ENCODE measurements at places on chromosomes 12 and 14.

- peak; percentile 69 for DNase-seq
Measured at GRCh38 chr12:122421187-122421820, 1.2 kb downstream of the CLIP1 start.

DNA sequence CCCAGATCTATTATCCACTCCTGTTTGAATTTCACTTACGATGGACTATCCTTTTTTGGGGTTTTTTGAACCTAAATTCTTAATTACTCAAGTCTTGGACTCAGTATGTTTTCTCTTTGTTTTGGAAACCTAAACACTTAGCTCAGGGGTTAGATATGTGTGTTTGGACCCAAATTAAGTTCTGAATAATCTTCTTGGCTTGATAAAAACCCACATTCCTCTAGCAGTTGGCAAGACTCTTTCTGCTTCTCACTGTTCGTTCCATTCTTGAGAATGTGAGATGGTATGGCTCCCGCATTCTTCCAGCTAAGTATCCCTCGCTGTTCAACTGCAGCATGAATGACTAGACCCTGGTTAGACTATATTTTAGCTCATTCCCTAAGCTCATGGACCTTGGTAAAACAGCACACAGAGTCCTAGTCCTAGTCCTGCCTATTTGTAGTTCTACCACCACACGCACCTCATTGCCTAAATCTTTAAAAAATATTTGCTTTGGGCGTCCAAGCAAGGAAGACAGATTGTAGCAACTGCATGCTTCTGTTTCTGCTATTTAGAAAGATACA lies 860.0 kb downstream of the RPS29 start:
- no peak for DNase-seq

DNA sequence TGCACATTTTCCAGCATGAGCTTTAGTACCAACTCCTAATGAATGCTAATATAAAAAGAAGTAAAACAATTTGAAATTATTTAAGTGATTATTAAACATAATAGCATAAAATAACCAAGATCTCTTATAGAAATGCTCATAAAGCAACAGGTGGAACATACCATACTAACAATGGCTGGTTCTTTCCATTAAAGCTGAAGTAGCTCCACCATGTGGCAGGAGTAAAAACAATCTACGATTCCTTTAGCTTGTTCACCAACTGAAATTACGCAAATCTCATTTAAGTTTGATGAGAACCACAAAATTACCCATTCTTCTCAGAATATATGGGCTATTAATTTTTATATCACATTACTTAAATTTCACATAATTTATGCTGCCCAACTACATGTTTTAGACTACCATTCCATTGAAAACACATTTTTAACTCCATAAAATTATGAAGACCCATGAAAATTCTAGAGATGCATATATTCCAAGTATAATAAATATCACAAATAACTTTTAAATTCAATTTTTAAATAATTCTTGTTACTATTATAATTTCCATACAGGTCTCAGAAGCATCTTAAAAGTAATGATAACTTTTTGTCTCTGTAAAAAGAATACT lies 213.6 kb downstream of the DAD1 start:
- DNase-seq = peak; percentile 61

GRCh38 chr12:26128168-26128567 lies 3.3 kb upstream of the BHLHE41 start:
- no peak for DNase-seq

- no peak for DNase-seq
Measured at GRCh38 chr12:5456030-5456429, 24.1 kb downstream of the NTF3 start.

GRCh38 chr12:41683513-41684240 lies 461.0 kb downstream of the GXYLT1 start:
- no peak for DNase-seq

DNA sequence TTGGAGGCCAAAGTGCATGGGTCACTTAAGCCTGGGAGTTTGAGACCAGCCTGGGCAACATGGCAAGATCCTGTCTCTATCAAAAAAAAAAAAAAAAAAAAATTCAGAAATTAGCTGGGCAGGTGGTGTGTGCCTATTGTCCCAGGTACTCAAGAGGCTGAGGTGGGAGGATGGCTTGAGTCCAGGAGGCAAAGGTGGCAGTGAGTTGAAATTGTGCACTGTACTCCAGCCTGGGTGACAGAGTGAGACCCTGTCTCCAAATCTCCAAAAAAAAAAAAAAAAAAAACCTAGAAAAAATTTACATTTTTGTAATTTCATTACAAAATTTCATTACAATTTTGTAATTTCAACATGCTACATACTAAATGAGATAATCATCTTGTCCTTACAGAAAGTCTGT lies 42.7 kb downstream of the SYNE2 start:
- DNase-seq = no peak

DNA sequence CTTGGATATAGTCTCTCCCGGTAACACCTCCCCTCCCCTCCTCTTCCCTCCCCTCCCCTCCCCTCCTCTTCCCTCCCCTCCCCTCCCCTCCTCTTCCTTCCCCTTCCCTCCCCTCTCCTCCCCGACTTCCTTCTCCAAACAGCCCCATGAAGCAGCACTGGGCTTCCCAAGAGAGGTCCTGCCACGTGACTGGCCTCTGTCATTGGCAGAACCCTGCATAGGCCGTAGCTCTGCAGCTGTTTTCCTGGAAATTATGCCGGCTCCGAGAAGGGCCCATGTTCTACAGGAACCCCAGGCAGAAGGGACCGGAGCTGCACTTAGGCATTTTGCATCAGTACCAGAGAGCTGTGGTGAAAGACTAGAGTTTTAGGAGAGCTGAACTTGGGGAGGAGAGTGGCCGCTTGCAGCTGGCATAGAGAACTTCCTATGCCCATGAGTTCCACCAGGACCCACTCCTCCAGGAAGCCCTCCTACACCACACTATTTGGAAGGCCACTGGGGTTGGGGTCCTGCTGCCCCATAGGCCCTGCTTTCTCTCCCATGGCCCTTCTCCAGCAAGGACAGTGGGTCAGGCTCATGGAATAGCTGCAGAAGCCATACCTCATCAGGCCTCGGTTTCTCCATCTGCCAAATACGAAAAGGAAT lies 5.1 kb upstream of the TNFAIP2 start:
- peak; percentile 37 for DNase-seq

DNA sequence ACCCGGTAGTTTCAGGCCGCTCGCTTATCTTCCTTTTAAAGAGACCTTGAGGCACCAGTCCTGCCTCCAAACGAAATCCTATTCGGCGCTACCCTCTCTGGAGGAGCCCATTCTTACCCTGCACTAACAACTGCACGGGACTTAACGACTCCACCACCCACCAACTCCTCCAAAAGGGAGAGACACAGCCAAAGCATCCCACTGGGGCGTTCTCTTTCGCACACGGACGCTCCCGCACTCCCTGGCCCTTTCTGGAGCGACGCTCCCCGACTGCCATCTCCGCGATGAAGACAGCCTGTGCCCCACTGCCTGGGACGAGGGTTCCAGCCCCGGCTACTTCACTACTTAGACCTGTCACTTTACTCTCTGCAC lies 650 bp downstream of the GALC start:
- no peak for DNase-seq

- no peak for DNase-seq
Measured at GRCh38 chr12:5396541-5396940, 35.4 kb upstream of the NTF3 start.

GRCh38 chr12:75954749-75955148 lies 76.8 kb downstream of the PHLDA1 start:
- no peak for DNase-seq

- no peak for DNase-seq
Measured at GRCh38 chr12:119179335-119180021, 747 bp downstream of the HSPB8 start.

DNA sequence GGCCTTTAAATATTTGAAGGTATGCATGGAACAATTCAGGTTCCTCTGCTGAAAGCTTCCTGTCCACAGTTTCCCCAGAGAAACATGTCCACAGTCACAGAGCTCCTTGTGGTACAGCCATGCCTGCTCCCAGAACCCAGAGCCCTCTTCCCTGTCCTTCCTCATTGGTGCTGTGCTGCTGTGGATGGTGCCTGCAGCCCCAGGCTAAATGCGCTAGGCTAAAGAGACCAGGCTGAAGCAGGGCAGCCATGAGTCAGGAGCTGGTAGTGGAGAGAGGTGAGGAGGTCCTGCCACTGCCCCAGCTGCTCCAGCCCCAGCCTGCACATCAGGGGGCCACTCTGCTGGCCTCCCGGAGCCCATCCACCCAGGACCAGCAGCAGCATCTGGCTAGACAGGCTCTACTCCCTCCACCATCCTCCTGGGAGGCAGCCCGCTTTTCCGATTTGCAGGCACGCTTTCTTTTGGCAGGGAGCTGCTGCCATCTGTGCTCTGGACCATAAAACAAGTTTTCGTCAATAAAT lies 65.4 kb upstream of the DDX11 start:
- no peak for DNase-seq

DNA sequence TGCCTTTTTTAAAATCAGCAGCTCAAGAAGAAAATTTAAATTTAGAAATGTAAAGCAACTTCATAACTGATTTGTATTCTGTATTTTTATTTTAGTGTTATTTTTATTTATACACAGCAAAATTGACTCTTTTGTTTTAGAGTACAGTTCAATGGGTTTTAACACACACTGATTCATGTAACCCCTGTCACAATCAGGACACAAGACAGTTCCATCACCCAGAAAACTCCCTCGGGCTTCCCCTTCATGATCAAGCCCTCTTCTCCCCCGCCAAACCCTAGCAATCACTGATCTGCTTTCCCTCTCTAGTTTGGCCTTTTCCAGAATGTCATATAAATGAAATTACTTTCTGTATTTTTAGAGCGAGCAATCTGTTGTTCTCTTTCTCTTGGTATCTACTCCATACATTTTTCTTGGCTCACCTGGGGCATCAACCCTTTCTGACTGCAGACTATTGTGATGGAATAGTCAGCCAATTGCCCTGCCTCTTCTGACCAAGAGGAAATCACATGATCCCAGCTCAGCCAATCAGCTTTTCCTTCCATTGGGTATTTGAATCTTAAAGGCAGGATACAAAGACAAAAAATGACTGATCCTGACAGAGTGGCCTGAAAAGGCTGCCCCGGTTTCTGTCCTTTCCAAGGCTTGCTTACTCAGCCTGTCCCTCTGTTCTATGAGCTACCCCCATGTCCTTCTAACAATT lies 5.3 kb downstream of the SLC5A8 start:
- no peak for DNase-seq

- no peak for DNase-seq
Measured at GRCh38 chr12:15963271-15963670, 52.1 kb downstream of the DERA start.

DNA sequence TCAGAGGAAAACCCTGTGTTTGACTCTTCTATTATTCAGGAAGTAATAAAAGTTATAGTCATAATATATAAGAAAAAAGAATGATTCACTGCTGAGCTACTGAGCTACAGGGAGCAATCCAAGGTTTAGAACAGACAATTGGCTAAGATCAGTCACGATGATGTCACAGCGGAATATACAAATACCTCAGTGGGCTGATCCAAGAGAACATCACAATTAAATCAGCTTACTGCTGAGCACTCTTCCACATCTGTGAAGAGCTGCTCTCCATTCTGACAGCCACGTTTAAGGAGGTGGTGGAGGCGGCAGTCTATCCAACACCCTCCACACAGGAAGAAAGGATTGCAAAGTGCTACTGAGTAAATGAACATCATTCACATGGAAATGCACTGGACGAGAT lies 271.0 kb downstream of the APAF1 start:
- no peak for DNase-seq

- DNase-seq = no peak
Measured at GRCh38 chr14:31084385-31084784, 58.2 kb upstream of the STRN3 start.

DNA sequence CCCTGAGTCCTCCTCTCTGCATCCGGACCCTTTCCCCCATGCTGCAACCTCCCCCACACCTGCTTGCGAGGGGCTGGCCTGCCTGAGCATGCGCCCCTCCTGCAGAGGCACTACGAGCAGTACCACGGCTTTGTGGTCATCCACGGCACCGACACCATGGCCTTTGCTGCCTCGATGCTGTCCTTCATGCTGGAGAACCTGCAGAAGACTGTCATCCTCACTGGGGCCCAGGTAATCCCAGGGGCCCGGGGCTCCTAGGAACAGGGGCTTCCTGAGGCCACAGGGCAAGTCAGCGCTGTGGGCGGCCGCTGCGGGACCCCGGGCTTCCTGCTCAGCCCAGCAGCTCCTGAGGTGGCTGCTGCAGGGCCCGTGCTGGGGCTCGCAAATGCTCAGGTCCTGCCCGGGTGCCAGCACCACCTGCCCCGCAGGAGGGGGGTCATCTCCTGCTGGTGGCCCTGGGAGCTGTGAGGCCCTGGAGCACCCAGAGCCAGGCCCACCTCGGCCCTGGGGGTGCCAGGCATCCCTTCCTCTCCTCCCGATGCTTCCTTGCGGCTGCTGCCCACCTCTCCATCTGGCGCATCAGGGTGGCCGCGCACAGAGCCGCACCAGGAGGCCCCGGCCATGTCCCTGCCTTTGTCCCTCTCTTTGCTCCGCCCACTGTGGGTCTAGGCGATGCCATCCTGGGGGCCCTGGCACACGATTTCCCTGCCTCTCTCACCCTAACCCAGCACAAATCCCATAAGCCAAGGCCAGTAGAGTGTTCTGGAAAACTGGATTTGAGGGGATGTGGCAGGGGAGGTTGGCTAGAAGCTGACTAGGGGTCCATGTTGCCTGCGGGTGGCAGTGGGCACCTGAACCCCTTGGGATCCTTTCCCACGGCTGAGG lies 10.2 kb downstream of the ASPG start:
- no peak for DNase-seq

DNA sequence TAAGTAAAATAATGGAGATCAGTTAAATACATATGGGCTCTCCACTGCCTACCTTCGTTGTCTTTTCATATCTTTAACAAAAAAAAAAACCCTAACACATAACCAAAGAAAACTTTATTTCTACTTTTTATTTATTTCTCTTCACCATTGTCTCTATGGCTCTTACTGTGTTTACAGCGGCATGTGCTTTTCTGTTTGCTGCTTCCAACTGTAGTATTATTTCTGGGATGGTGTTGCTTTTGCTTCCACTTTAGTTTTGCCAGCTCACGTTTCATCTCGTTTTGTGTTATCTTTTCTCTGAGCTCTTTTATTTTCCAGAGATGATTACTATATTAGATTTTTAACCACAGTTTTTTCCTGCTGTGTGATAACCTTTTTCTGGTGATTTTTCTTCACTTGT lies 46.1 kb downstream of the KTN1 start:
- DNase-seq = no peak

GRCh38 chr14:93903342-93904184 lies 23.6 kb upstream of the FAM181A start:
- no peak for DNase-seq

- DNase-seq = peak; percentile 82
Measured at GRCh38 chr12:113185180-113186032, at the start of the genes DDX54 and RITA1. TSS of gene DDX54 (minus strand) at chr12:113185478. CDS start at chr12:113185451, 27 bp downstream. TSS of gene RITA1 (plus strand) at chr12:113185721. CDS start at chr12:113186747, 1,026 bp downstream.

- DNase-seq = no peak
Measured at GRCh38 chr12:121214855-121215745, 5.2 kb downstream of the P2RX4 start.

DNA sequence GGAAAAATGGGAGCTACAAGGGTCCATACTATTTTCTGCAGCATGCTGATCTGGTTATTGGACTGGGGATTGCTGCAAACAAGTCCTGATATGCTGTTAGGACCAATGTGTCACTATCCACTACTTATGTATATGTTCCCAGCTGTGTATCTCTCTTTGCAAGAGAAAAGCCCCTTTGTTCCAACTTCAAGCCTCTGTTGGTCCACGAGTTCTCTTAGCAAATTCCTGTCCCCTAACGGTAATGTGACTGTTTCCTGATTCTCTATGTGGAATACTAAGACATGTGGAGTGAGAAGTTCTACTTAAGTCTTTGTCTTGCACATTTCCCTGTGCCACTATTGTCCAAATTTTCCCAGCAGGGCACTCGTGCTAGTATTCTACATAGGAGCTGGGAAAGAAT lies 557.7 kb downstream of the FSCB start:
- DNase-seq = no peak

- no peak for DNase-seq
Measured at GRCh38 chr14:73238941-73239340, 1.6 kb downstream of the PAPLN start.

GRCh38 chr14:96754162-96754844 lies 42.9 kb upstream of the VRK1 start:
- no peak for DNase-seq

All from KBM-7 (cell line).